ENCODE measurements at places on chromosomes 6 and 20. TPM values are rescaled to one million over a fixed set of nuclear protein-coding genes. Genes with fewer than 3 reads are reported as not detected.

Gene GSTA4
- 47.5 TPM for polyA plus RNA-seq

Gene RFX6
- not detected for polyA plus RNA-seq

Gene HLA-DRA
- polyA plus RNA-seq = 27.8 TPM

Gene EYA2
- polyA plus RNA-seq = 1.5 TPM

Gene LAMA2
- polyA plus RNA-seq = 151 TPM

Gene KIFC1
- 18.0 TPM for polyA plus RNA-seq

Gene TREML2
- 0.11 TPM for polyA plus RNA-seq

Gene NANP
- 2.9 TPM for polyA plus RNA-seq

Gene SPEF1
- polyA plus RNA-seq = 0.11 TPM

Gene SLC9A8
- polyA plus RNA-seq = 5.7 TPM

Gene PLN
- 5.4 TPM for polyA plus RNA-seq

DNA sequence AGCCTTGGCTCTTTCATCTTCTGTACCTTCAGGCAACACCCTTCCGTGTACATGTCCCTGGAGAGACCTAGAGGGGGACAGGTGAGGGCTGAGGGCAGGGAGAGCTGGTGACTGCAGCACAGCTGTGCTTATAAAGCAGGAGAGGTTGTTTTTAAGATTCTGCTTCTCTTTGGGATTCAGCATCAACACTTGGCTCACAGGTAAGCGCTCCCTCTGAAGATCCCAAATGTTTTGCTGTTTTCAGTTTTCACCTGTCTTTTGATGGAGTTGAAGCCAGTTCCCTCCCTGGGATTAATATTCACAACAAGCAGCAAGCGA, 19.4 kb upstream of the TRAF3IP2 start:
- DNase-seq = no peak

DNA sequence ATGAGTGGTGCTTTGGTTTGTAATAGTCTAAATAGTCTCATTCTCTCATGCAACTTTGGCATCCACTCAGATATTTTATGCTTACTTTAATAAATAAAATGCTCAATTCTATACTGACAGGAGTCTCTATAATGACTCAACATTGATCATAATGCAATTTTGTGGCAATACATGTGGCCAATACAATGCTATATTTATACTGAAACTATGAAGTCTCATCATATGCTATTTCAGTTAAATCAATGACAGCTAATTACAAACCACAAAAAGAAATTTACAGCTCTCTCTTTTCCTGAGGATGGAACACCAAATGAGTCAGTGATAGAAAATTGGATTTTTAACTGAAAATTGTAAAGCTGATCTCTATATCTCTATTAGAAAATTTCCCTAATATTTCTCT, 77.1 kb downstream of the WASF1 start:
- no peak for DNase-seq

GRCh38 chr6:43768506-43768860, 1.5 kb upstream of the VEGFA start:
- DNase-seq = no peak

GRCh38 chr6:106747139-106747538, 117.8 kb downstream of the QRSL1 start:
- DNase-seq = no peak

DNA sequence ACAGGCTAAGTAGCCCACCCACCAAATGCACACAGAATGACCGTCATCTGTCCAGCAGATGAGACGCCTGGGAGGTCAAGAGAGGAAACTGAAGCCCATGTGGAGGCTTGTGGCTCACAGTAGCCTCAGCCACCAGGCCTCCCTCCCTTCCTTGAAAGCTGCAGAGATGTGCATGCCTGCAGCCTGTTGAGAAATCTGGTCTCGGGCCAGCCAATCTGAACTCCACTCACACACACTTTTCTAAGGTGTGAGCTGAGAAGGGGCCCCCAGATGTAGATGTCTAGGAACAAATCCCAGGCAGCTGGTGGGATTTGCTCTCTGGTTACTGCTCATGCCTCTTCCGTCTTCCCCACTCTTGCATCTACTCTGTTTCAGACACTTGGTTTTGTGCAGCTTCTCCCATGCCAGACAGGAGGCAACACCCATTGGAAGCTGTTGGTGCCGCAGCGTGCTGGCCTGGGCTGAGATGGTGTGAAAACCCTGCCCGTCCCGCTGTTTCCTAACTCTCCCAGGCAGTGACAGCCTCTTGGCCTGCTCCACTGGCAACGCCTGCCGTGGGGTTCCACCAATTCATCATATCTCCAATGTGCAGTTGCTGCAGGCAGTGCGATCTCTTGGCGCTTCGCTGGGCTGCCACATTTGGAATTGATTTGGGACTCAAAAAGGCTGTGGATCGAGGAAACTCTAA, 24.1 kb upstream of the PAX1 start:
- no peak for DNase-seq

- DNase-seq = no peak
Measured at GRCh38 chr20:57672953-57673575, 36.8 kb downstream of the PMEPA1 start.

GRCh38 chr6:33118525-33119123, 42.8 kb downstream of the HLA-DPB1 start:
- DNase-seq = peak; percentile 17

- no peak for DNase-seq
Measured at GRCh38 chr20:4999788-5000187, 1.5 kb downstream of the SLC23A2 start.

DNA sequence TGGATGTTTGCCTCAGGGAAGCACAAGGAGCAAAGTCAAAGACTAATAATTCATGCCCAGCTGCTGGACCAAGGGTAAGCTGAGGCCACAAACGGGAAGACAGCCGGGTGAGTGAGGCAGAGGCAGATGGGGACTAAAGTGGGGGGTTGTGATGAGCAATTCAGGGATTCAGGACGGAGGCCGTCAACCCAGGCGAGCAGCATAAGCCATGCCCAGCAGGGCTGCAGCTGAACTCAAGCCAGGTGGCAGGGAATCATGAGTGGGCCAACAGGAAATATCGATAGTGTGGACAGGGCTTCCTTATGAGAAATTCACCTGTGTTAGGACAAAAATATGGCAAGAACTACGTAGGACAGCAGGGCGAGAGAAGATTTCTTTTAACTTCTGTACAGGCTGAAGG, 246.8 kb downstream of the CDC5L start:
- no peak for DNase-seq

DNA sequence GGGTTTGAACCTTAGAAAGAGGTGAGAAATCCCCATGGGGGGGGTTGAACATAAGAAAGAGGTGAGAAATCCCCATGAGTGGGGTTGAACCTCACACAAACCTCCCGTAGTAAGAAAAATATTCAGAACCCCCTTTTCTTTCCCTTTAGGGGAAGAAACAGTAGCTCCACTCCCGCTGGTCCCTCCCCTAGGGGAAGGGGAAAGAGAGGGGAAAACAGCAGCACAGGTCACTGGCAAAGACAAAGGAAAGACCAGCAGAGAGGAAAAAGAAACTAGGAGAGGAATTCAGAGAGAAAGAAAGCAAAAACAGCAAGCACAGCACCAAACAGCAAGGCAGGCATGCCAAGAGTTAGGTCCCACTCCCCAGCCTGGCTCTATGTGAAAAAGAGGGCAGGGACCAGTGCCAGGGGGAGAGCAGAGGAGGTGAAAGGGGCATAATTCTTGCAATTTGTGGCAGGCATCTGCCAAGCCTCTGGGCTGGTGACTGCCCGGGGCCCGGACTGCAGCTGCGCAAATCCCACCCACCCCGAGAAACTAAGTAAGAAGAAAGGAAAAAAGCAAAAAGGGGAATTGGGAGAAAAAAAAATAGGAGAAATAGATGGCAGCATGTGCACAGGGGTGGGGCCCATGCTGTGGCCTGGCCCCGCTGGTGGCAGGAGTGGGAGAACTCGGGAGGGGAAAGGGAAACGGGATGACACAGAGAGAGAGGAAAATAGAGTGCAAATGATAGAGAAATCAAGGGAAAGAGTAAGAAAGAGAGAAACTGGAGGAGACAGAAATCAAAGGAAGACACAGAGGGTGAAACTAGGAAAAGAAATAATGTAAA, 15.1 kb upstream of the GOPC start:
- no peak for DNase-seq

- DNase-seq = no peak
Measured at GRCh38 chr20:1895674-1896483, 672 bp downstream of the SIRPA start.

DNA sequence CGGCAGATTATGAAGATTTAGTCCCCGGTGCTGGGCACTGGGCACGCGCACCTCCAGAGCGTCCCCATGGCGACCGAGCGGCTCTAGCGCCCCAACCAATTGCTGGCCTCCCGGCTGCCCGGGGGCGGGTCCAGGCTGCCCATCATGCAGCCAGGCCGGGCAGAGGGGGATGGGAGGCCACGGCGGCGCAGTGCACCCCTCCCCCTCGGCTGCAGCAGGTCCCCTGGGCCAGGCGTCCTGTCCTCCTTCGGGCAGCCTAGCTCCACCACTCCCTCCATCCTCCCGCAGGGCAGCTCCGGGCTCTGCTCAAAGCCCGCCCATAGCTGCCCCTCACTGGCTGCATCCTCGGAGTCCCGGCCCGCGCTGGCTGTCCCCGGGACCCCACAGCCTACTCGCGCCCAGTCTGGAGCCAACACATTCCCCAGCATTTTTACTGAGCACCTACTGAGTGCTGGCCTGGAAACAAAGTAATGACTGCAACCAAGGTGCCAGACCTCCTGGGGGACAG, 99.4 kb downstream of the ASXL1 start:
- no peak for DNase-seq

GRCh38 chr6:106785298-106785697, 155.9 kb downstream of the QRSL1 start:
- DNase-seq = no peak

- DNase-seq = no peak
Measured at GRCh38 chr20:22379472-22379871, 204.9 kb downstream of the FOXA2 start.

DNA sequence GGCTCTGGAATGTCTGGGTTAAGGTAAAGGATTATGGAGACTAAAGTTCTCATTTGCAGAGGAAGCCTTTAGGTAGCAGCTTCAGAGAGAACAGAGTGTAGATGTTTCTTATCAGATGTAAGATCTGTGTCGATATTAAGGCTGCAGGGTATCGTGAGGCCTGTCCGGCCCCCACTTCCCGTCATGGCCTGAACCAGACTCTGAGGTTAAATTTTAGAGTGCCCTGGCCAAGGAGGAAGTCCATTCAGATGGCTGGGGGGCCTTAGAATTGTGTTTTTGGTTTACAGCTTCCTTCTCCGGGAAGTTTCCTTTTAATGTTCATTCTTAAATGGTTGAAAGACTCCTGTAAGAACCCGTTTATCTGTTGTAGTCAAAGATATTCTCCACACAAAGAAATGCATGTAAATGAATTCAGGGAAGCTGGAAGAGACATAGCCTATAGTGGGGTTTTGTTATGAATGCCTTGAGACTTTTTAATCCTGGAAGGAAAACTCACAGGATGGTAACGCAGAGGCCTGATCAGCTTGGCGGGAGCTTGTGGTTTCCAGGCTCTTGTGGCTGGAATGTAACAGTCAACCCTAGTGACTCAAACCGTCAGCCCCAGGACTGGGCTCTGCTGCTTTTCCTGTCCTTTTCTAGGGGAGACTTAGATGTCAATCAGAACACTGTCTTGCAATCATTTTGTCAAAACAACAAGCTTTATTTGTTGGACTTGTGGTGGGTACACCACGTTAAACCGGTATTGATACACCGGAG, 34.7 kb downstream of the KIF25 start:
- no peak for DNase-seq

- DNase-seq = no peak
Measured at GRCh38 chr6:126661646-126662045, 321.7 kb downstream of the CENPW start.

GRCh38 chr20:51715163-51715855, 52.9 kb downstream of the ATP9A start:
- no peak for DNase-seq
